ENCODE measurements at places on chromosomes 6 and 20.

DNA sequence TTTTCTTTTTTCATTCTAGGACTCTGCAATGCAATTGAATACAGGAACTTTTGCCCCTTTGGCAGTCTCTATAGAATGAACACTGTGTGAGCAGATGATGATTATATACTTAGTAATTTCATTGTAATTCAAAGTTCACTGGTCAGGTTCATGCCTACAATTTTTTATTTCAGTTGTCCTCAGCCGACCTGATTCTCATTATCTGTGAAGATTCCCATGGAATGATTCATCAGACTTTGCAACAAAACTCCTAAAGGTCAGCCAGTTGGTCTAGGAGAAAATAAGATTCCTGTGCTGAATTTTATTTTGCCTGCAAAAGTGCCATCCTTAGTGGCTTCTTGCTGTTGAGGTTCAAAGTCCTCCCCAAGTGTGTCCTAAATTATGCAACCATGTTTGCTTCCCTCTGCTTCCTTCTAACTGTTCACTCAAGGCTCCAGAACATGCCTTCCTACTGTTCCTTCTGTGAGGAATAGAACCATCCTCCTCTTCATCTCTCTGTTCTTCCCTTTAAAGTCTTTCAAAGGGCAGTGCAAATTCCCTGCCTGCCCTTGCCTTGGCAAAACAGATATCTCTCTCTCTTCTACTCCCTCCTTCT, 194.2 kb upstream of the CNR1 start:
- peak; percentile 39 for DNase-seq

- no peak for DNase-seq
Measured at GRCh38 chr6:49038294-49038822, 424.7 kb downstream of the MMUT start.

- DNase-seq, result no peak
Measured at GRCh38 chr6:125020385-125020784, 58.1 kb downstream of the RNF217 start.

- DNase-seq, result no peak
Measured at GRCh38 chr6:38679668-38680067, 23.3 kb downstream of the GLO1 start.

DNA sequence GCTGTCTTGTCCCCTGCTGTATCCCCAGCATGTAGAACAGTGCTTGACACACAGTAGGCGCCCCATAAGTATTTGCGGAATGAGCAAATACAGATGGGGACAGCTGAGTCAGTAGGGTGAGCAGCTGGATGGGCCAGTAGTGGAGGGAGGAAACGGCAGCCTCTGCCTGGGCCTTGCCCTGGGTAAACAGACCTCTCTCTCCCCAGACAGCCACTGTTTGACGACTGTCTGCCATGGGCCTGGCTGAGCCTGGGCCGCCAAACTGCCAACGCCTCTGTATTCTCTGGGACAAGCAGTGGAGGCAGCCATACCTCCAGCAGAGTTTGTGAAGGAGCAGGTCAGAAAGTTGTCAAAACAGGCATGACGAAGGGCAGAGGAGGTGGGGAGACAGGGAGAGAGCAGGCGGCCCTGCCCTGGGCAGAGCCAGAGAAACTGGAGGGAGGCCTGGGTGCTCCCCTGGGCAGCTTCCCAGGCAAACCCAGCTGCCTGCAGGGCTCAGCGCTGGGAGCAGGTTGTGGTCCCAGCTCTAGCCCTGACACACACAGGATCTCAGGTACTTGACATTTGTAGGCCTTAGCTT, 15.2 kb downstream of the HNF4A start:
- DNase-seq, result no peak

DNA sequence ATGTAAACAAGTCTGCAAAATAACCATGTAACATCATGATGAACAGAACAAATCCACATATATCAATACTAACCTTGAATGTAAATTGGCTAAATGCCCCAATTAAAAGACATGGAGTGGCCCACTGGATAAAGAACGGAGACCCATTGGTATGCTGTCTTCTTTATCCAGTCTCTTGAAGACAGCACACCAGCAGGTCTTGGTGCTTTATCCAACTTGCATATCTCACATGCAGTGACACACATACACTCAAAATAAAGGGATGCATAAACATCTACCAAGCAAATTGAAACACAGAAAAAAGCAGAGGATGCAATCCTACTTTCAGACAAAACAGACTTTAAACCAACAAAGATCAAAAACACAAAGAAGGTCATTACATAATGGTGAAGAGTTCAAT, 30.3 kb upstream of the EPB41L2 start:
- DNase-seq, result no peak

DNA sequence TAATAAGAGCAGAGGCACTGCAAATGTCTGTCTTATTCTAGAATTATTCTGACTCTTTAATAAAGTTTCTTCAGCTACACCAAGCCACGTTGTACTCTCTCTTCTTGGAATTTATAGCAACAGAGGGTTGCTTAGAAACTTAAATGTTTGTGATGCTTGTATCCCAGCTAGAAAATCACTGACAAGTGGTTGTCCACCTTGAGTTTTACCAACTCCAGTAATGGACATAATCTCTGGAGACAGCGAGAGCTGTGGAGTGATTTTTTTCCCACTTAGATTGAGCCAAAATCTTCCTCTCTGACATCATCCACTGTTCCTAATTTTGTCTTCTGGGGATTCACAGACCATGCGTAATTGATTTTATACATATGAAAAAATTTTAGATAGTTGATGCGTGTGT, 8.0 kb downstream of the ECT2L start:
- DNase-seq, result no peak

- DNase-seq, result no peak
Measured at GRCh38 chr20:64102647-64103354, 4.6 kb downstream of the NPBWR2 start.

- peak; percentile 59 for DNase-seq
Measured at GRCh38 chr6:32415521-32416019, 8.6 kb upstream of the BTNL2 start.

DNA sequence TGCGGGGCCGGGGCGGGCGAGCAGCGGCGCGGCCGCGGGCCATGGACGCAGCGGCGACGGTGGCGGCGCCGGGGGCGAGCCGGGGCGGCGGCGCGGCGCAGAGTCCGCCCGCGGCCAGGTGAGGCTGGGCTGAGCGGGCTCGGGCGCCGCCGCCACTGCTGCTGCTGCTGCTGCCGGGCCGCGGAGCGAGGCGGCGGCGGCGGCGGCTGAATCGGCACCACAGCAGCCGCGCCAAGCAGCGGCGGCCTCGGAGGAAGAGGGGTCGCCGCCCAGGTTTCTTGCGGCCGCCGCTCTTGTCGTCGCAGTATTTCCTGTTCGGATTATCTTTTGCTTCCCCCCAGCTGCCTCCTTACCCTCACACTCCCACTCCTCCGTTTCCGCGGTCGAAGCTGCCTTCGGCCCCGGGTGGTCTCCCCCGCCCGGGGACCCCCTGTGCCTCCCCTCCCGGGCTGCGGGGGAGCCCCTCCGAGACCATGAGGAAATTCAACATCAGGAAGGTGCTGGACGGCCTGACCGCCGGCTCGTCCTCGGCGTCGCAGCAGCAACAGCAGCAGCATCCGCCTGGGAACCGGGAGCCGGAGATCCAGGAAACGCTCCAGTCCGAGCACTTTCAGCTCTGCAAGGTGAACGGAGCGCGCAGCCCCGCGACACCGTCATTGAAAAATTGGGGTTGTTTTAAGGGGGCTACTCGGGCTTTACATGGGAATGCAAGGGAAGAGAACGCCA, at the start of gene STXBP5:
STXBP5 (plus strand) TSS at position 358 of the 726 bp plus-strand sequence; CDS start at position 474, 116 bp downstream.
- DNase-seq, result peak; percentile 17

DNA sequence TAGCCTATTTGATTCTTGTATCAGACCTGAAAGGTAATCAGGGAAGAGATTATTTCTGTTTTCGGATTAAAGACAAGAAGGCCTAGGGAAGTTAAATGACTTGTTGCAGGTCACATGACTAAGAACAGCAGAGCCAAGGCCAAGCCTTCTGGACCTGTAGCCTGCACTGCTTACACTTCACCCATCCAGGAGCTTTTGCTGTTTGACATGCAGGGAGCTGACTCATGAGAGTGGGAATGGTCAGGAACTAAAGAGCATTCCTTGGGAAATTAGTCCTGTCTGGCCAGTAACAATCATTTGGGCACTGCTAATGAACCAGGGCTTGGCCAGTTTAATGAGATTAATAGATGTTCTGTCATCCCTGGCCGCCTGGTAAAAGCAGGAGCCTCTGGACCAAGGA, 46.8 kb downstream of the EIF2S2 start:
- DNase-seq, result peak; percentile 72

DNA sequence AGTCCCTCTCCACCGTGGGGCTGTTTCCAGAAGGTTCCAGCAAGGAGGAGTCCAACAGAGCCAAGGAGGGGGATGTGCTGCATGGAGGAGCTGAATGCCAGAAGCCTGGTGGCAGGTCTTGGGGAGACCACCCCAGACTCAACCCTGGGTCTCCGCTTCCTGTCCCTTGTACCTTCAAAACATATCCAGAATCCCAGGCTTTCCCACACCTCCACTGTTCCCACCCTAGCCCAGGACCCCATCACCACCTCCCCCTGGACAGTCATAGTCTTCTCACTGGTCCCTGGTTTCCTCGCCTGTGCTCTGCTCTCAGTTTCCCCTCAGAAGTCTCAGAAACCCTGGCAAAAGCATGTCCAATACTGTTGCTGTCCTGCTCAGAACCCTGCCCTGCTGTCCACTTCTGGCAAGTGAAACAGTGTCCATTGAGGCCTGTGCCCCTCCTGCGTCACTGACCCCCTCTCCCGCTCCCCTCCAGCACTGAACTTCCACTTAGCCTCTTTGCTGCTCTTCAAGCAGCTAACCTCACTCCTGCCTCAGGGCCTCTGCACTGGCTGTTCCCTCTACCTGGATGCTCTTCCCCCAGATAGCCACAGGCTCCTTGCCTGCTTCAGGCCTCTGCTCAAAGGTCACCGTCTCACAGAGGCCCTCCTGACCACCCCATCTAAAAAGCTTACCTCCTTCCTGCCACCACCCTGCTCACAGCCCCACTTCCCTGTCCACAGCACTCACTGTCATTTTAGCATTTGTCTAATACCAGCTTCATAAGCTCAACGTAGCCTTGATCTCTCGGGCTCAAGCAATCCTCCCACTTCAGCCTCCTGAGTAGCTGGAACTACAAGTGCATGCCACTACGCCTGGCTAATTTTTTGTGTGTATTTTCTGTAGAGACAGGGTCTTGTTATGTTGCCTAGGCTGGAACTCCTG, 169.2 kb downstream of the GRM4 start:
- DNase-seq, result no peak

GRCh38 chr6:22147921-22148776, 148.7 kb downstream of the PRL start:
- peak; percentile 29 for DNase-seq

DNA sequence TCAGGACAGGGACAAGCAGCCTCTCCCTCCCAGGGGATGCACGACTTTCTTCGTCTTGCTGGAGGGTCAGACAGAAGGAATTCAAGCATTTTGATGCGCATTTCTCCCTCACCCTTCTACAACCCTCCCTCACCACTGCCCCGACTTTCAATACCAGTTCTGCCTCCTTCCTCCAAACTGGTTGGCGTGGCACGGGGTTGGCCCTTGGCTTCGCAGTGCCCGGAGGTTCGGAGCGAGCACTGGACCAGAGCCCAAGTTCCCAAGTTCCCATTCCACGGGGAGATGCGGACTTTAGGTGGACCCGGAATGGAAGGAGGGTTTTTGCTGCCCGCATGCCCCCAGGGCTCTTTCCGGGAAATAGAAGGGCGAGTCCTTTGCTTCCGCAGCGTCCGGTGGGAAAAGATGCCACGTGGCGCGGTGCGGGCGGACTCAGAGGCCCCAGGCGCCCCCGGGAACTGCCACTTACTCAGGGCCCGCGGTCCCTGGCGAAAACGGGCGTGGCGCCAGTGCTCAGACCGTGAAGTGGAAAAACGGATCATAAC, 8.0 kb upstream of the LAMP5 start:
- no peak for DNase-seq

DNA sequence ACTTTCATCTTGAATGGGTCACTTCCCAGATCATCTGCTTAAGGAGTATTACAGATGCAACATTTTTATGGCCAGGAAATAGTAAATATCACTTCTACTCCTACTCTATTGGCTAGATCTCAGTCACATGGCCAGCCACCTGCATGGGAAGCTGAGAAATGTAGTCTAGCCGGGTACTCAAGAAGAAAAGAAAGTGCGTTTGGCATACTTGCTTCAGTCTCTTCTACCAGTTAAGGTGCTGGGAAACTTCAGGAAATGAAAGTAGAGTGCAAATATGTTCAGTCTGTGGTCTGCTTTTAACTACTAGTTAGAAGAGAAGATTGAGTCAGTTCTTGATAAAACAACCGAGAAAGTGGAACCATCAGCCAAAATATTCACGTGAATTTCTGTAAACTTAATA, 129.2 kb downstream of the PDSS2 start:
- no peak for DNase-seq

DNA sequence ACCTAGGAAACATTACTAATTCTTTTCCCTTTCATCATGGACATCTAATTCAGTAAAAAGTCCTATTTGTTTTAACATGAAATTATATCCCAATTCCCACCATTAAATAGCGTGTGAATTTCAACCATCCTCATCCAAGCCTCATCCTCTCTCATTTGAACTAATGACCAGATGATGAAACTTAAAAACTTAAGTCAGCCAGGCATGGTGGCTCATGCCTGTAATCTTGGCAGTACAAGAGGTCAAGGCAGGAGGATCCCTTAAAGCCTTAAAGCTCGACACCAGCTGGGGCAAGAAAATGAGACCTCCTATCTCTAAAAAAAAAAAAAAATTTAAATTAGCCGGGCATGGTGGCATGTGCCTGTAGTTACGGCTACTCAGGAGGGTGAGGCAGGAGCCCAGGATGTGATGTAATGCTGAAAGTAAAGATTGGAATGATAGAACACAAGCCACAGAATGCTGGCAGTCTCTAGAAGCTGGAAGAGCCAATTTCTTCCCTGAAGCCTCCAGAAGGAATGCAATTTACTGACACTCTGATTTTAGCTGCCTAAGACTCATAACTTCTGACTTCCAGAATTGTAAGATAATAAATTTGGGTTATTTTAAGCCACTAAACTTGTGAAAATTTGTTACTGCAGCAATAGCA, 27.1 kb upstream of the HAO1 start:
- peak; percentile 16 for DNase-seq

GRCh38 chr6:167679122-167679736, 147.5 kb upstream of the AFDN start:
- no peak for DNase-seq

DNA sequence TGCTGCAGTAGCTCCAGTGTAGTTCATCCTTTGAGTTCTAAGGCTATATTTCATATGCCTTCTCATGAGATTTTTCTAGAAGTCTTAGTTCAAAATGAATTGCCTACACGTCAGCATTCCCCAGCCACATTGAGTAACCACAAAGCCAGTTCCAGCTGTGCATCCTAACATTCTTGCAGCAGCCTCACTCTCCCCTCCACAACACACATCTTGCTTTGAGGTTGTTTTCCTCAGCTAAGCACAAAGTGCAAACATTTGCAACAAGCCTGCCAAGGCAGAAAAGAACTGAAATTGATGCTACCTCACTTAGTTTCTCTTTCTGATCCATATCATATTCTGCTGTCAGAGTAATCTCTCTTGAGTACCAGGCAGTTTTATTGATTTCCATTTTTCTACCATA, 160.7 kb upstream of the KCNQ5 start:
- DNase-seq, result peak; percentile 21

Data from A172 (cell line).